ENCODE measurements at places on chromosomes 3 and 15. TPM values are rescaled to one million over a fixed set of nuclear protein-coding genes. Genes with fewer than 3 reads are reported as not detected.
A peak's percentile ranks its signal among the peaks of the same experiment; 100 is the strongest.

Gene CCDC191
- total RNA-seq, result 5.2 TPM

- DNase-seq, result no peak
Measured at GRCh38 chr15:82231233-82231632, 31.3 kb downstream of the EFL1 start.

Gene MSL2
- 24.6 TPM for total RNA-seq

GRCh38 chr15:95715906-95716656 is 614.4 kb upstream of the NR2F2 start:
- DNase-seq, result no peak

DNA sequence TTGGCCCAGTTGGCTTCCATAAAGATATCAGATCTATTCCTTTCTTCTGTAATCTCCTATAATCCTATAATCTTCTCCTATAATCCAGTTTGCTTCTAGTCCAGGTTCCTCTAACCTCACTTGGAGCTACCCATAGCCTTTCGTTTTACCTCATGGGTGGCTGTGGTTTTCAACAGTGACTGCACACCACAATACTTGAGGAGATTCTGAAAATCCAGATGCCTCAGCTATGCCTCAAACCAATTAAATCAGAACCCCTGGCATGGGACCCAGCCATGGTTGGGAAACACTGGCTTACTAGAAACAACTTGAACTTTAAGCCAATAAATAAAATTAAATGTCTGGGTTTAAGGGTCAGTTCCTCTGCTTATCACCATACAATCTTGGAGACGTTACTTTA is 86.1 kb upstream of the NTRK3 start:
- DNase-seq, result no peak

Gene FOXB1
- not detected for total RNA-seq

GRCh38 chr3:151293127-151293526 is 14.8 kb upstream of the P2RY14 start:
- no peak for DNase-seq

- no peak for DNase-seq
Measured at GRCh38 chr3:98779541-98780335, 16.6 kb downstream of the ST3GAL6 start.

DNA sequence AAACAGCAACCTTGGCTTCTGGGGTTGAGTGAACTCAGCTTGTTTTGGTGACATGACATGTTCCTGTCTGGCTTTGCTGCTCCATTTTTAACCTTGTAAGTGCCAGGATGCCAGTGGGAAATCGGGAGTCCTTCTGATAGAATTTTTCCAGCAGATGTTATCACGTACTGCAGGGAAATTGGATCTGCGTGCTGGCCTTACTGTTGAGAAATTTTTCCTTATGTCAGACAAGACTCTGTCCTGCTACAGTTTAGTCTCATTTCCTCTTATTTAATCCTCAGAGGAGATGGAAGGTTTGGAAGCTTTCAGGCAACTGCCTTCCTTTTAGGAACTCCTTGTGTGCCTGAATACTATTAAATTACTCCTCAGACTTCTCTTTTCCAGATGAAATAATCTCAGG is 80.6 kb downstream of the PGPEP1L start:
- DNase-seq, result no peak

- DNase-seq, result no peak
Measured at GRCh38 chr15:85492406-85492805, 112.0 kb downstream of the AKAP13 start.

Gene P2RY12
- not detected for total RNA-seq

DNA sequence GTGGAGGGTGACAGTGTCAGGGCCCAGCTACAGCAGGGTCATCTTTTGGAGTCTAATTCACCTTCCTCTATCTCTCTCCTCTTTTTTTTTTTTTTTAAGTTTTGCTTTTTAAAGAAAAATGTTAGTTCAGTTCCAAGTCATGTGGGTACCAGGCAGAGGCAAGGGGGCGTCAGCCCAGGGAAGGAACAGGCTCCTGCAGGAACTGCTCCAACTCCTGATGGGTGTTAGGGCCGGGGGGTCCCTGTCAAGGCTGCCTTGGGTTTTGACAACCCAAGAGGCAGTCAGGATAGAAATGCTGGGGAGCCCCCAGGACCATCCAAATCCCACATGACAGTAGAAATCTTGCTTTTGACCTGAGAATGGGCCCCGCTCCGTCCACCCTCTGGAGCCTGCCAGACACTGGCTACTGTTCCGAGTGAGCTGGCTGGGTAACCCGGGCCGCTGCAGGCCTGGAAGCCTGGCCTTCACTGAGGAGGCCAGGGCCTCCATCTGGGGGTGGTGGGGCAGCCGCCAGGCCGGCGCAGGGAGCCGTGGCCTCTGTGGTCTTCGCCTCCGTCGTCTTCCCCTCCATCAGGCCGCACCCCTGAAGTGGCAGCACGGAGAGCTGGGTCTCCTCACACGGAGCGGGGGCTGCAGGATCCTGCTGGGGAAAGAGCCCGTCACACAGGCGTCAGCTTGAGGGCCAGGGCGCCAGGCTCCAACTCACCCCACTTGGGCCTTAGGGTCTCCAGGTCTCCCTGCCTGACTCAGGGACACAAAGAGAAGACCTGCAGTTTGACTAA is 24.2 kb downstream of the RNU5B-1 start:
- no peak for DNase-seq

- DNase-seq, result peak; percentile 90
Measured at GRCh38 chr3:27360113-27361078, 8.8 kb downstream of the NEK10 start.

GRCh38 chr3:31448882-31449243 is 83.9 kb upstream of the STT3B start:
- no peak for DNase-seq

GRCh38 chr3:23712656-23713559 is 92.8 kb upstream of the UBE2E1 start:
- peak; percentile 77 for DNase-seq

Gene NR2E3
- total RNA-seq, result 0.56 TPM

GRCh38 chr3:56914646-56915045 is 112.9 kb upstream of the ARHGEF3 start:
- DNase-seq, result no peak

GRCh38 chr3:195873971-195874370 is 34.4 kb downstream of the TNK2 start:
- DNase-seq, result no peak

GRCh38 chr3:183393625-183394024 is 34.8 kb downstream of the MCF2L2 start:
- DNase-seq, result no peak

- peak; percentile 96 for DNase-seq
Measured at GRCh38 chr3:8629151-8630021, 15.2 kb downstream of the SSUH2 start.

Gene CDC25A
- 7.3 TPM for total RNA-seq

Gene NDN
- not detected for total RNA-seq

DNA sequence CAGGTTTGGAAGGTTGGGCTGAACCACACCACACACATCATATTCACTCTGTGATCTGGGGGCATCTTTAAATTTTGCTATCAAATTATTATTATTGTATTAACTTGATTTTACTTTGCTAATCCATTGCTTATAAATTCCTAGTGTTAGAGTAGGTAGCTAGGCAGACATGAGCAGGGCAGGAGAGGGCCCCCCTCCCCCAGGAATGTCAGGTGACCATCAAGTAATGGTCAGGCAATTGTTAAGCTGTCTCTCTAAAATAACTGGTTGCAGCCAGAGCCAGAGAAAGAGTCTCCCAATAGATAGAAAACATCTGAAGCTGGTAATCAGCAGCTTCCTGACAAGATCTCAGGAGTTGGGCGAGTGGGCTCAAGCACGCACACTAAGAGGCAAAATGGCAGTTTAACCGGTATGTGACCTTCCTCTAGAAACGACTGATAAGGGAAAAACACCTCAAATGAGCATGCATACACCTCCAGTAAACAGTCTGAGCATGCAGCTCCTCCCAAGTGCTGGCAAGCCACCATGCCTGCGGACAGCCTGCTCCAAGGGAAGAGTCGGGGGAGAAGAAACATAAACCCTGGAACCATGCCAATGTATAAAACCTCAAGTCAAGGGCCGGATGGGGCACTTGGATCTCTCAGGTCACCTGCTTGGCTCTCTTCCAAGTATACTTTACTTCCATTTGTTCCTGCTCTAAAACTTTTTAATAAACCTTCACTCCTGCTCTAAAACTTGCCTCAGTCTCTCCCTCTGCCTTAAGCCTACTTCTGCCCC is 3.1 kb upstream of the CXCR6 start:
- no peak for DNase-seq

DNA sequence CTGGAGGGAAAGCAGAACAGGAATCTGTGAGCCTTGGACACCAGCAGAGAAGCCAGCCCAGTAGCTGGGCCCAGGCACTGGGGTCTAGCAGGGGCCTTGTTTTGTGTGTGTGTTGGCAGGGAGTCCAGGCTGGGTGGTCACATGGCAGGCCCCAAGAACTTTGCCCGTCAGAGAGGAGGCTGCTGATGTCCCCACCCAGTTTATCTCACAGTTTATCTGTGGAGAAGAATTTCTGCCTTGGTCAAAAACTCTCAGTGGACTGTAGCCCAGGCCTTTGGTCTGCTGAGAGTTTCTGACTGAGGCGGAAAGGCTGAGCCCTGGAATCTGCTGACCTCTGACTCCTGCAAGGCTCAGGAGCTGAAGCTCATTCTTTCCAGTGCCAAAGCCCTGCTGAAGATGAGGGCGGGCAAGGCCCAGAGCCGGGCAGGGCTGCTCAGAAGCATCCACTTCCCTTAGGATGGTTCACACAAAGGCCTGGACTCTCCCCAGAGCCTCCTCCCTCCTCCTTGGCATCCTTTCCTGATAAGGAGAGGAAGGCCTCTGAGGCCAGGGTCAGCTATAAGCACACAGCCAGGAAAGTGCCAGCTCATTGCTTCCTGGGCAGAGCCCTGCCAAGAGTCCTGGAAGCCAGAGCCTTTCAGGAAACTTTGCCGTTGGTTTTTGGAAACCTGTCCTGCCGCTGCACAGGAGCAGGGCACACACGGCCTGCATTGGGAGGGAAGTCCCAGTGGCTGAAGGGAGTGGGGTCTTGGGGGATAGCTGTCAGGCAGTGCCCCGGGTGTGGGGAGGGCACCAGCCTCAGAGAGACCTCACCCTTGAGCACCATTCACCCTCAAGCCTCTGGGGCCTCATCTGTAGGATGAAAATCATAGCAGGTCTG is 37.2 kb upstream of the SLCO2A1 start:
- no peak for DNase-seq

Gene HDC
- total RNA-seq, result not detected
